NCI-H1048 (cell line): ENCODE measurements at places on chromosomes 16 and 17.

DNA sequence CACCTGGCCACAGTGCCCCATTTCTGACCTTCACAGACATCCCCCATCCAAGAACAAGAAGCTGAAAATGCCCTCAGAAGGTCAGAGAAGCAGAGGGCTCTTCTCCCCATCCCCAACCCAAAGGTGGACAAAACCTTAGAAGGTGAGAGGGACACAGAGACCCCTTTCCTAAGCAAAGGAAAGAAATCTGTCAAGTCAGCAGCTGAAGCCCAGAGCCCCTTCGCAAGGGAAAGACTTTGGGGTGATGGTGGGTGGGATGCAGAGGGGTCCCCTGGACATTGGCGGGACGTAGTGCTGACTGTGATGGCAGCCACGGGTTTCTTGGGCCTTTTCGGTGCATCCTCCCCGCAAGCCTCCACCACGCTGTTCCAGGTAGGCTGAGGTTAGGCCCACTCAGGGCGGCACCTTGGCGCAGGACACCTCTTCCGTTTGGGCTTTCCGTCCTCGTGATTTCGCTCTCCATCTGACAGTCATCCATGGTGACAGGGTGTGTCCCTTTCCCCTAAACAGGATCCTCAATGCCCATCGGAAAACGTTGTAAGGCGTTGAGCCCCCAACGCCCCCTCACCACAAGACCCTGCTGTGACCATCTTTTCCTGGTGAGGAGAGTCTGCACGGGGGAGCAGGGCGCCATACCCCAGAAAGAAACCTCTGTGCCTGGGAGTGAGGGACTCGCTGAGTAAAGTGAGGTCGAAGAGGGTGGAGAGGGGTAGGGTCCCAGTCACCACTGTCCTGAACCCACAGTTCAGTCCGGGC, 10.7 kb upstream of the GSDMA start:
- DNase-seq = no peak

DNA sequence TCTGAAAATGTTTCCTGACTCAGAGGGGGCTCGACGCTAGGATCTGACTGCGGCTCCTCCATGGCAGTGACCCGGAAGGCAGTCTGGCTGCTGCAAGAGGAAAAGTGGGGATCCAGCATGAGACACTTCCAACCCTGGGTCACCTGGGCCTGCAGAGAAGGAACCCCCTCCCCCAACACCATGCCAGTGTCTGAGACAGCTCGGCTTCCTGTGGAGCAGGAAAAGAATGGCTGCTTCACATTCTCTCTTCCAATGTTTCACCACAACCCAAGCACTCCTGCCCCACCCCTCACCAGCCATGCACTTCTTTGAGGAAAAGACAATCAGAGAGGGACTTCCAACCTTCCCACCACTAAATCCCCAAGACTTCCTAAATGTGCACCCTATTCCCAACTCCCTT, 10.8 kb downstream of the TP53 start:
- no peak for DNase-seq

GRCh38 chr16:26120729-26121128, 429.0 kb downstream of the HS3ST4 start:
- DNase-seq = no peak

DNA sequence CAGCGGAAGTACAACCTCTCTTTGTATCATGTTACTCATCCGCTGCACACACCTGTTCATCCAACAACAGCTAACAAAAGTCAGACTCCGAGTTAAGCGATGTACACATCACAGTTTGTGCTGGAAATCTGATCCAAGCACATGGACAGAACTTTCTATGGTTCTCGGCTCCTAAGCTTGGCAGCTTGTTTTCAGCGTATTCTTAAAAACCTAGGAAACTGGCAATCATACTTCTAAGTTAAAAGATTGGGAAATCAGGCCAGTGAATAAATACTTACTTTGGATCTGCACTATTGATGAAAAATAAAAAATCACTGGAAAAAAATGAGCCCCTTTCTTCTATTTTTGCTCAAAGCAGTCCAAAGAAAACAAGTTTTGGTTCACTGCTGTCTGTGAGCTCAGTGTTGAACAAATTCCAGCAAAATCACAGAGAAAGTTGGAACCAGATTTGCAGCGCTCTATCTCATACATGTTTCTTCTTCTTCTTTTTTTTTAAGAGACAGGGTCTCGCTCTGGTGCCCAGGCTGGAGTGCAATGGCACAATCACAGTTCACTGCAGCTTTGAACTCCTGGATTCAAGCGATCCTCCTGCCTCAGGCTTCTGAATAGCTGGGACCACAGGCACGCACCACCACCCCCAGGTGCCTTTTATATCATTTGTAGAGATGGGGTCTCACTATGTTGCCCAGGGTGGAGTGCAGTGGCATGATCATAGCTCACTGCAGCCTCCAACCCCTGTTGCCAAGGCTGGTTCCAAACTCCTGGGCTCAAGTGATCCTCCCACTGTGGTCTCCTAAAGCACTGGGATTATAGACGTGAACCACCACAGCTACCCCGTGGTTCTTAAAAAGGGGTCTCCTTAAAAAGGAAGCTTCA, 71.6 kb upstream of the CREBBP start:
- no peak for DNase-seq
